Activated CD4-positive, alpha-beta T cell treated with anti-CD3 and anti-CD28 coated beads, Interleukin-2, amount 10 ng/mL, durations not matched to agents 24 days and 14 days (primary cell): ENCODE measurements at places on chromosomes 2 and 18. TPM values are rescaled to one million over a fixed set of nuclear protein-coding genes. Genes with fewer than 3 reads are reported as not detected.

UGT1A5 gene
- not detected in 2 replicates for total RNA-seq

UGT1A4 gene
- total RNA-seq = not detected in 2 replicates

SERPINB8 gene
- 22.0 and 25.5 TPM in 2 replicates for total RNA-seq

ZC3H6 gene
- 4.9 and 6.2 TPM in 2 replicates for total RNA-seq

TFPI gene
- total RNA-seq = 1.2 and 1.5 TPM in 2 replicates

IL1R2 gene
- total RNA-seq = 1.5 and 1.6 TPM in 2 replicates

RAB6C gene
- total RNA-seq = not detected in 2 replicates

COL5A2 gene
- total RNA-seq = 0.49 and 0.66 TPM in 2 replicates

PAPOLG gene
- total RNA-seq = 18.1 and 21.6 TPM in 2 replicates

L3MBTL4 gene
- 0.26 and 0.28 TPM in 2 replicates for total RNA-seq

TOGARAM2 gene
- total RNA-seq = 4.8 and 6.7 TPM in 2 replicates

RTP5 gene
- total RNA-seq = 0.07 TPM in 1 of 2 replicates, not detected in the other

AQP12A gene
- not detected in 2 replicates for total RNA-seq

IL36RN gene
- not detected in 2 replicates for total RNA-seq

BMP10 gene
- total RNA-seq = not detected in 2 replicates

INPP4A gene
- total RNA-seq = 40.2 and 45.0 TPM in 2 replicates

CPS1 gene
- 0.75 and 0.88 TPM in 2 replicates for total RNA-seq

DYSF gene
- total RNA-seq = 0.36 TPM in 1 of 2 replicates, not detected in the other

TCF4 gene
- 1.6 and 2.6 TPM in 2 replicates for total RNA-seq

AMER3 gene
- not detected in 2 replicates for total RNA-seq

ALPG gene
- total RNA-seq = not detected in 2 replicates

BUB1 gene
- total RNA-seq = 58.4 and 61.7 TPM in 2 replicates

MYO7B gene
- total RNA-seq = 0.07 and 0.12 TPM in 2 replicates

LRRC30 gene
- total RNA-seq = not detected in 2 replicates

SMCHD1 gene
- total RNA-seq = 98.4 and 109 TPM in 2 replicates

IFIH1 gene
- 22.5 and 26.3 TPM in 2 replicates for total RNA-seq

CCL20 gene
- 3.2 and 4.4 TPM in 2 replicates for total RNA-seq

SPP2 gene
- not detected in 2 replicates for total RNA-seq

BARD1 gene
- total RNA-seq = 34.3 and 36.4 TPM in 2 replicates

LOXHD1 gene
- not detected in 2 replicates for total RNA-seq

COBLL1 gene
- total RNA-seq = not detected in 2 replicates

REG3G gene
- total RNA-seq = not detected in 2 replicates

PRKRA gene
- 52.4 and 61.2 TPM in 2 replicates for total RNA-seq

CDKL4 gene
- not detected in 2 replicates for total RNA-seq

GALNT14 gene
- total RNA-seq = 0.31 and 0.33 TPM in 2 replicates

DNAH7 gene
- not detected in 2 replicates for total RNA-seq

SLC30A3 gene
- 1.4 and 2.2 TPM in 2 replicates for total RNA-seq

LTBP1 gene
- 0.14 and 0.21 TPM in 2 replicates for total RNA-seq

PID1 gene
- total RNA-seq = not detected in 2 replicates

SLC38A11 gene
- not detected in 2 replicates for total RNA-seq

ARMC9 gene
- 5.9 and 6.4 TPM in 2 replicates for total RNA-seq

PSTPIP2 gene
- total RNA-seq = 27.5 and 29.2 TPM in 2 replicates

IGFBP5 gene
- not detected in 2 replicates for total RNA-seq

CLHC1 gene
- total RNA-seq = 7.3 and 10.1 TPM in 2 replicates

LOXL3 gene
- 1.5 and 1.7 TPM in 2 replicates for total RNA-seq

ZNF892 gene
- 4.7 and 5.5 TPM in 2 replicates for total RNA-seq
